Central memory CD8-positive, alpha-beta T cell (primary cell): ENCODE measurements at places on chromosomes 7 and 10.

DNA sequence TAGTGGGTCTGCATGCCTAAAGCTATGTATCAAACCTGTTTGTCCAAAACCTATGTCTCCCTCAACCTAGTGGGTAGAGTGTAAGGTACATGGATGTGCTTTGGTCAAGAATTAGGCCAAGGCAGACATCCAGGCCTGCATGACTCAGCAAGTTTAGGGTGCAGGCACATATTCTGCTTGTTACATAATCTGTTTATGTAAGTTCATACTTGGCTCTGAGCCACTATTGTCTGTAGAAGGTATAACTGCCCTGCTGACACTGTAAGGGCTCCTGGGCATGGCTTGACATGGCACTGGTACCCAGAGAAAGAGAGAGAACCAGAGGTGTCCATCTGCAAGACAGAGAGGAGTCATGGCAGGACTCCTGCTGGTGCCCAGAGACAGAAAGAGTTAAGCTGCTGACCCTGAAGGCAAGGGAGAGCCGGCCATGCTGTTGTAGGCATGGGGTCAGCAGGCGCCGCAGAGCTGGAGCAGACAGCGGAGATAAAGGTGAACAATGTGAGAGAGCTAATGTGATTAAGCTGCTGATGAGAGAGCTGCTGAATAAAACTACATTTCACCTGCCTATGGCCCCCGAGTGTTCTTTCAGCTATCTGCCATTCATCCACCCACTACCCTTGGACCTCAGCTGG is 118.5 kb upstream of the TMEM106B start:
- no peak for DNase-seq

DNA sequence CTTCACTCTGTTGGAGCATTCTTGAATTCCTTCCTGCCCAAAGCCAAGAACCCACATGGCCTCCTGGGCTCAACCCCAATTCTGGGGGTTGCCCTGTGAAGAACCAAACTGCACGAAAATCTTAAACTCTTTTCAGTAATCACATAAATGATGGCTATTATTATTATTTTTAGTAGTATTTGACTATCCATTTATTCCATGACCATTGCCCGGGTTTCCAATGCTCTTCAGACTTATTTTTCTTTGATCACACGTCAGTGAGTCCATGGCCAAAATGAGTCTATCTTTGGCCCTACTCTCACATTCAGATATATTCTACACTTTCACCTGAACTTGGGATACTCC is 185.9 kb downstream of the AVL9 start:
- DNase-seq = no peak

DNA sequence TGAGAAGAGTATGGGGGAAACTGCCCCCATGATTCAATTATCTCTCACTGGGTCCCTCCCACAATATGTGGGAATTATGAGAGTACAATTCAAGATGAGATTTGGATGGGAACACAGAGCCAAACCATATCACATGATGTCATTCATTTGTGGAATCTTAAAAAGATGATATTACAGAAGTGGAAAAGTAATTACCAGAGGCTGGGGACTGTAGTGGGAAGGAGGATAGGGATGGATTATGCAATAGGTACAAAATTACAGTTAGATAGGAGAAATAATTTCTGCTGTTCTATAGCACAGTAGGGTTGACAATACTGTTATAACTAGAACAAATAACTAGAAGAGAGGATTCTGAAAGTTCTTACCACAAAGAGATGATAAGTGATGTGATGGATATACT is 141.4 kb downstream of the VPS50 start:
- no peak for DNase-seq

DNA sequence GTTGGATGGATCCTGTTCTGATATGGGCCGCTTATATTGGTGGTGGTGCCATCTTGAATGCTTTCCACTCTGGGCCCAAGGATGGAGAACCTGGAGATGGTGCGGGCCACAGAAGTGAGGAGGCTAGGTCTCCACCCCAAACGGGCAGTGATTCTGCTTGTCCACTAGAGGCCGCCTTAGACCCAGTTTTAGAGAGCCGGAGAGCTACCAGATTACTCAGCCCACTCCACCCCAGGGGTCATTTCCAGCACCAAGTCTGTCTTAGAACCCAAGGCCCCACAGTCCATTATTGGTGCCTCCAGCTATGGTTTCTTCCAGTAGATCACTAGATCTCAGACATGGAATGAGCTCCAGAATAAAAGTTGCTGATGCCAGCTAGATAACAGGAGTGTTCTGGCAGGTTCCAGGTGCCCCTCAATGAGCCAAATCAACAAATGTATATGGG is 11.8 kb upstream of the CAMK2G start:
- peak; percentile 45 for DNase-seq

GRCh38 chr10:69043931-69044531 is 43.9 kb upstream of the SRGN start:
- DNase-seq = peak; percentile 43

DNA sequence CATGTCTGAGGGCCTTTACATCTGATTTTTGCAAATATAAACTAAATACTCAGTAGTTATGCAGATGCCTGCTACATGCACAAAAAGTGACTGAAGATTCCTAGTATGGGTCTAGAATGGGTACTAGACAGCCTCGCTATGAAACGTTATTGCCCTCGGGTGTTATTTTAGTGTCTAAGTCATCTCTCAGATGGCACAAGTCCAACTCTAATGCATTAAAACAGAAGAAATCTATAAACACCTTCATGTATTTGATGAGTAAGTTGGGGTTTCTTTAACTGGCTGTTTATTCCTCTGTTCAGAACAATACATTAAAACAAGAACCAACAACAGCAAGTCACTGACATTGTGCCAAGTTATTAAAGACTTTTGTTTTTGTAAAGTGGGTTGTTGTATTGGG is 41.6 kb downstream of the TEX36 start:
- no peak for DNase-seq

DNA sequence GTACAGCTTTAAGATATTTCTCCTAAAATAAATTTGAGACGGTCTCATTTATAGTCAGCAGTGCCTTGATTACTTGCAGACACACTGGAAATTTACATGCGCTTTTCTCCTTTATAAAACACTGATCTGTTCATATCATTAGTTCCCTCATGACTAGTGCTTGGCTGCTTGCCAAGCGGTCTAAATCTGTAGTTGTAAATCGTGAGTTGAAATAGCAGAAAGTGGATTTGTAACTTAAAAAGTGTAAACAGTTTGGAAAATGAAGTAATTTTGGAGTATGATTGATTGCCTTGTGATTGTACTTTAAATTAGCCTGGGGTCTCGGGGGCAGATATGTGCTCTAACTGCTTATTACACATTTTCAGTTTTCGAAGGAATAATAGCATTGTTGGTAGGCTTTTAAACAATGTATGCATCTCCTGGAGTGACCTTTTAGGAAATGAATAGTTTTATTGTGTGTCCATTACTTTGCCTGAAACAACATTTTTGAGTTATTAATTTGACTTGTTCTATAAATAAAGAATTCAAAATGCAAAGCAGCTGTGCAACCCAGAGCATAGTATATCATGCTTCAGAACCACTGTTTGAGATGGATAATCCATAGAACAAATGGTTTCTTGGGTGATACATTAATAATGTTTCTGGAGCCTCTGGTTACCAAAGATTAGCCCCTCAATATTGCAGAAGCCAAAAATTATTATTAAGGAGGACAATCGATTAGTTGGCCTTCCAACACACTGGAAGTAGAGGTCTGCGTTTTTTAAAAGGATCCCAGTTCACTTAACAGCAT is 73.3 kb downstream of the ARID5B start:
- DNase-seq = no peak

DNA sequence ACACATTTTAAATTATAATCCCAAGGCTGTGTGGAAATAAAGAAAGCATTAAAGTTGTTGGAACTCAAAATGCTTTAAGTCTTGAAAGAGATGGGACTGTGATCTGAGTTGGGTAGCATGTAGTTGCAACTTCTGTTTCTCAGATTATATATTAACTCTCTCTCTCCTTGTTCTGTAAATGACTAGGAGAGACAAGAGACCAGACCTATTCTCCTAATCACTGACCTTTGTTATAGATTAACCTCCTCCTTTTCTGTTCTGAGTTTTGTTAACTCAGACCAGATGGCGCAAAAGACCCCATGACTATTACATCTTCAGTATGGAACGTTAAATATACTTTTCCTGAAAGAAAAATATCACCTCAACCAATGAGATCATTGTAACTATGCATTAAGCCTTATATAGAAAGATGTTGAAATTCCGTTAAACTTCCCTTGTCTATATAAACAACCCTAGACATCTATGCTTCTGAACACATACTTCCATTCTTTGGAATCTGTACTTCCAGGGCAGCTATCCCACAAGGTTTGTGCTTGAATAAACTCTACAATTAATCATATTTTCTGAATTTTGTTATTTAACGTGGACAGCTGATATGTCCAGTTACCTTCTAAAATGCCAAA is 143.5 kb upstream of the TRIM24 start:
- DNase-seq = no peak

DNA sequence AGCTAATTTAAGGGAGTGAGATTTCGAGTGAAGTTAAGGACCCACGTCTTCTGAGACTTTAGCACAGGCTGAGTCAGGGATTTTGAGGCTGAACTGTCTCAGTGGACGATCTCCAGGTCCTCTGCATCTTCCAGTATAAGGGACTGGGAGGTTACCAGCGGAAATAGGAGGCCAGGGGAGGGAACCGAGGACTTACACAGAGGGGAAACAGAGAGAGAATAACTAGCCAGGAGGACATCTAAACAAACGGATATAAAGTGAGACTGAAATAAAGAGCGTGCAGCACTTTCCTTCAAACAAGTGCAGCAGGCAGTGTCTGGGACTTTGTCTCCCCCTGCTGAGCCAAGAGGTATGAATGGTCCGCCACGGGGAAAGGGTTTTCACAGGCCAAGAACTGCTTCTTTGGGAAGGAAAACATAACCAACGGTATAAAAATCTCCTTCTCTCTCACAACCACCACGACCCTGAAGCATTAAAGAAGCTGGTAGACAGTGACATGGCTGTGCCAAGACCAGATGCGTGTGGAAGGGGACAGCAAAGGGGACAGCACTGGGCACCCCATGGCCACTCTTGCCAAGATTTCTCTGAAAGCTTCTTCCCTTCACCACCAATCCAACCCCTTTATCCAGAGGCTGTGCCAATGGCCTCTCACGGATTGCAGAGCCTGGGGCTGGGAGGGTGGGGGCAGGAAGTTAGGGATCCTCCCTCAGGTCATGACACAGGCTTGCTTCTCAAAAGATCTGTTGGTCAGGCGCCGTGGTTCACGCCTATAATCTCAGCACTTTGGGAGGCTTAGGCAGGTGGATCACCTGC is 72.0 kb downstream of the SLC37A3 start:
- DNase-seq = no peak

- DNase-seq = no peak
These were observed 1.5 kb upstream of the SFMBT2 start for GRCh38 chr10:7412237-7412927.

DNA sequence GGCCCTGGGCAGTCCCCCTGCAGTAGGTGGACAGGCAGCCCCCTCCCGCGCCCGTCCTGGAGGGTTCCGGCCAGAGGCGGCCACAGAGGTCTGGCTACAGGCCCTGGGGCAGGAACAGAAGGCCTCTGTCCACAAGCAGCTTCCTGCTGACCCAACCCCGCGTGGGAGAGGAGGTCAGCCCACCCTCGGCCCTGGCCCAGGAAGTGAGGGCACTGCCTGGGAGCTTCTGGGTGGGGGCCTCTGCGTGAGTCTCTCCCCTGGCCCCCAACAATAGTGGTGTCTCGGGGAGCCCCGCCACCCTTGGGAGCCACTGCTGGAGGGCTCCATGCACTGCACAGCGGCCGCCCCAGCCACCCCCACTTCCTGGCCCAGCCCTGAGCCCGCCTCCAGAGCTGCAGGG is 4.7 kb downstream of the MICALL2 start:
- no peak for DNase-seq

DNA sequence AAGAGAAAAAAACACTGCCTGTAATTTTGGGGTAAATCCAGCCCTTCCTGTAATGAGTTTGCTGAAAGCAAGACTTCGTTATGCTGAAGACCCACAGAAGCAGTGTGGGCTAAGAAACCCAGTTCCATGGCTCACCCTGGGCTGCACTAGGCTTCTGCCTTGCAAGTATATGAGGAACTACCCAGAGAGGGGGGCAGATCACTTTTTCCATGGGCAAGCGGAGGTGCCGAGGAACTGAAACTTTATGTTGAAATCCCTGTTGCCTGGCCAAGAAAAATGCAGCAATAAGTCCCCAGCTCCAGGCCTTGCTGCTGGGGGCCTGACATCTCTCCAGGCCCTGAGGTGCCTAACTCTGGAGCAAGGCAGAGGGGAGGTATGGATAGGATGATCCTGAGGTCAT is 8.5 kb downstream of the RASSF4 start:
- DNase-seq = no peak

- DNase-seq = no peak
These were observed 23.7 kb downstream of the ELMO1 start for GRCh38 chr7:37424995-37425394.

DNA sequence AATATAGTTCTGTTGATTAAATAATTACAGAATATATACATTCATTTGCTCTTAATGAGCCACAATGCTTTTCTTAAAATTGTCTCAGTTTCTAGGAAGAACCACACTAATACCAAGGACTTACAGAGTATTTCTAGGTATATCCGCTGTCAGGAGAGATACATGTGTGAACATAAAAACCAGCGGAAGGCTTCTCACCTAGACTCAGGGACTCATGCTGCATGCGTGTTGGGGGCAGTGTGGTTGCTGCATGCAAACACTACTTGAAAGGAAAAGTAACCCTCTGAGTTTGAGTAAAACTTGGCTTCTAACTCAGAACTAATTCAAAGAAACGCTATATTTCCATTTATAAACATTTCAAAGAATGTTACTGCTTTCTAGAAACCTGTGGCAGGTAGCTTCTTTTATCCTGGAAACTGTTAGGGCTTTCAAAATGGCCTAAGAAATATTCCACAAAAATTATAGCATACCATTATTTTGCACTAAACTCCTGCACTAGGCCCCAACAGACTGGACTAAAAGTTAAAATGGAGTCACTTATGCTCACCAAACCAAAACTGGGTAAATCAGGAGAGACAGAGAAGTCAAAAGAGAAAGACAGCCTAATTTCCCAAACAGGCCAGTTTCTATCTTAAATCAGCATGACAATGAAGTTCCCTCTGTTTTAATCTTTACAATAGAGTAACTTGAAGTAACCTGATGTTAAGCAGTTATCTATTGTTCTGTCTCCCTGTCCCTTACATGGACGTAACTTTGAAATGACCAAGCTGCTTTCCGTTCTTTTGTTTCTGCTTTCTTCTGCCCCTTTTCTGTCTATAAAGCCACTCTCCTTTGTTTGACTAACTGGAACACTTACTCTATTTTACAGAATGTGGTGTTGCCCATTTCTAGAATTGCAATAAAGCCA is 95.2 kb upstream of the FAM133B start:
- peak; percentile 19 for DNase-seq

DNA sequence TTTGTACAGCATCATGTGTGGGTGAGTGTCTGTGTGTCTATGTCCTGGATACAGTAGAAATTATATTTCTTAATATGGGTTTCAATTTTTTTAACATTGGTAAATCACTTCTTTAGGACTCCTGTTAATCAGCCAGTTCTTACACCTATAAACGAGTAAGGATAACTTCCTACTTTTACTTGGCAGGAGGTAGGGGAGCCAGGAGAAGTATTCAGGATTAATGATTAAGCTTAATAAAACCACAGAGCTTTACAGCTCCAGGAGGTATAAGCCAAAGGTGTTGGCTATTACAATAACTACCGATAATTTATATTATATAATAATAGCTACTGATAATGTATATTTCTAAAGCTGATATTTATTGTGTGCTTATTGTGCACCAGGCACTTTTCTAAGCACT is 1.7 kb upstream of the FAM3C start:
- DNase-seq = no peak
